ENCODE measurements at places on chromosomes 1 and 21.

GRCh38 chr1:239805851-239806772, 285.6 kb upstream of the FMN2 start:
- no peak for DNase-seq

GRCh38 chr1:94418664-94419655, 771 bp downstream of the ABCD3 start:
- no peak for DNase-seq

GRCh38 chr1:40519517-40519916, 10.9 kb downstream of the EXO5 start:
- no peak for DNase-seq

- no peak for DNase-seq
Measured at GRCh38 chr1:1540090-1540817, at the start of gene TMEM240. TSS of gene TMEM240 (minus strand) at chr1:1540624. CDS start at chr1:1540346, 278 bp downstream.

GRCh38 chr1:228210712-228211530, 3.1 kb downstream of the OBSCN start:
- no peak for DNase-seq

DNA sequence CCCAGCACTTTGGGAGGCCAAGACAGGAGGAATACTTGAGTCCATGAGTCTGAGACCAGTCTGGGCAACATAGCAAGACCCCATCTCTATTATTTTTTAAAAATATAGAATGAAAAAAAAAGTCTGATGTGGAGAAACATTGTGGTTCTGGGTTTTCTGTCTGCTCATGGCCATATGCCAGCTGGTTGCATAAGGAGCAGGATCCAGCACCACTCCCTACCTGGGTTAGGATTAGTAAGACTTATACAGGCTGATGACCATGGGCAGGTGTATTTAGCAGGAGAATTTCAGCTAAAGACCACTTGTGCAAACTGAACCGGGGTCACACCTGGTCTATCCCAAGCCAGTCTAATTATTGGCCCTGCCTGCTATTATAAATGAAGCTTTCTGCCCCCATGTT, 16.7 kb upstream of the GPX7 start:
- no peak for DNase-seq
